Amniotic stem cell (primary cell): ENCODE measurements at places on chromosomes 13 and 19.

GRCh38 chr19:3986260-3987041, 1.2 kb upstream of the EEF2 start:
- DNase-seq = peak; percentile 70

GRCh38 chr13:113186061-113186900, 22.2 kb downstream of the PCID2 start:
- DNase-seq = no peak

DNA sequence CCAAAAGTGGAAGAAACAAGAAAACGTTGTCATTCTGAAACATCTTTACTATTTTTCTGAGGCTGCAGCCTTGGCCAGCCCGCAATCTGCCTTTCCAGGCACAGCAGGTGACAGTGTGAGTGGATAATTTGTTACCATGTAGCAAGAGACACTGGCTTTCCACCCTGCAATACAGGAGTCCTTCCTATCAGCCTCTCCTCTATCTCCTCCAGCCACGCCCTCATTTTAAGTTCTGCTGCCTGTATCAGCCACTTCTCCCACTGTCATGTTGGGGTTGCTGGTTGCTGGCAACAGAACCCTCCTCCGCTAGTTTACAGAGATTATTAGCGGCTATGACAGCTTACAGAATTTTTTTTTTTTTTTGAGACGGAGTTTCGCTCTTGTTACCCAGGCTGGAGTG, 7.7 kb upstream of the LGALS7 start:
- no peak for DNase-seq

- no peak for DNase-seq
These were observed 114.6 kb upstream of the VSTM2B start for GRCh38 chr19:29411113-29411581.

DNA sequence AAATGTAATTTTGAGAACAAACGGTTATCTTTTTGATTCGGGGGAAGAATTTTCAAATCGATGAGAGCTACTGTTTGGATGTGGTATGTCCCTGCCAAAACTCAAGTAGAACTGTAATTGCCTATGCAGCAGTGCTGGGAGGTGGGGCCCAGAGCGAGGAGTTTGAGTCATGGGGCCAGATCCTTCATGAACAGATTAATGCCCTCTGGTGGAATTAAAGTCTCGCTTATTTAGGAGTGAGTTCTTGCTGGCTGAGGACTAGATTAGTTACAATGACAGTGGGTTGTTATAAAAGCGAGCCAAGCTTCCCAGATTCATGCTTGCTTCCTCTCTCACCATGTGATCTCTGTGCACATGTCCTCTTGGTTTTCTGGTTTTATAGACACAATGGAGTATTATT, 11.8 kb upstream of the PRR20A start:
- no peak for DNase-seq

GRCh38 chr13:32056316-32056715, 24.7 kb downstream of the FRY start:
- DNase-seq = no peak

- no peak for DNase-seq
These were observed 8.8 kb upstream of the TNFSF9 start for GRCh38 chr19:6521718-6522646.

- DNase-seq = no peak
These were observed 76.2 kb upstream of the IRS2 start for GRCh38 chr13:109862627-109863026.

DNA sequence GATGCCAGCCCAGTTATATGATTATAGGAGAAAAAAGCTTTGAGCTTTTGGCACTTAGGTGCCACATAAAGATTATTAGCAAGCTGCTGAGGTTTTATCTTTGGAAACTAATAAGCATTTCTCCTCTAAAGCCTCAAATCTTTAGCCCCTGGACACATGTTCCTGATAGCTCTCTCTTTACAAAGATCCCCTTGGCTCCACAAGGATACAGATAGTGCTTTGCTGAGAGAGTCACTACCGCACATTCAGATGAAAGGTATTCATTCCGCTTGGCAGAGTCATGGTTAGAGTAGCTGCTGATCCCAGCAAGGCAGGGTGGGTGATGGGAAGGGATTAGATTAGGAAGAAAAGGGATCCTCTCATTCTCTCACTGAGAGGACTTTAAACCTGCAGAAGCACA, 28.2 kb upstream of the PSG7 start:
- peak; percentile 36 for DNase-seq

DNA sequence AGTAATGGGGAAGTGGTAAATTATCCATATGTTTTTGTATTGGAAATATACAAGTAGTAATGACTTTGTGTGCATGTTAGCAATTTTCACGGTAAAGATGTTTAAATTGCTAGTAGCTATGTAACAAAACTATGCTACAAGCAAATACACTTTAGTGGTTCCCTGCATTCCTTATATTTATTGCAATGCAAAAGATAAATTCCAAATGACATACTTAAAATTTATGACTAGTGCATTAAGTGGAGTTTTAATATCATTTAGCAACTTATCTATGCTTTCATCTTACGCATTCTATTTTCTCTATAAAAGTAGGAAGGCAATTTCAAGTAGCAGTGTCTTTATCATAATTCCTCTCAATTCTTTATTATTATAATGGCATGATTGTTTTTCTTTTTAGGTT, 482.8 kb downstream of the SLITRK5 start:
- DNase-seq = no peak

DNA sequence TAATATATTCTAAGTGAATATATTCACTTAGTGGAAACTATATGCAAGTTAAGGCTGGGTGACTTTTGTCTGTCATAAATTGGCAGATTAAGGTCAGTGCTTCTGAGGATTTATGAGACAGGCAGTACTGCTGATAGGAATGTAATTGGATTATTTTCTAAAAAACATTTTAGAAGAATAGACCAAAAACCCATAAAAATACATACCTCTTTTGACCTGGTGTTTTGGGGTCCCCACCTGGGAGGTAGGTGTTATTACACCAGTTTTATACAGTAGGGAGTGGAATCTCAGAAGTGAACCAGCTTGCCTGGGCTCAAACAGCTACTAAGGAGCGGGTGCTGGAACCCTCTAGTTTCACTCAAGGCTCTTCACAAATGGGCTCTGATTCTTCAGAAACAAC, 25.3 kb downstream of the COG3 start:
- no peak for DNase-seq

GRCh38 chr13:98147521-98147920, 4.6 kb downstream of the FARP1 start:
- DNase-seq = no peak

GRCh38 chr13:44537248-44537647, 38.9 kb downstream of the TSC22D1 start:
- DNase-seq = no peak

DNA sequence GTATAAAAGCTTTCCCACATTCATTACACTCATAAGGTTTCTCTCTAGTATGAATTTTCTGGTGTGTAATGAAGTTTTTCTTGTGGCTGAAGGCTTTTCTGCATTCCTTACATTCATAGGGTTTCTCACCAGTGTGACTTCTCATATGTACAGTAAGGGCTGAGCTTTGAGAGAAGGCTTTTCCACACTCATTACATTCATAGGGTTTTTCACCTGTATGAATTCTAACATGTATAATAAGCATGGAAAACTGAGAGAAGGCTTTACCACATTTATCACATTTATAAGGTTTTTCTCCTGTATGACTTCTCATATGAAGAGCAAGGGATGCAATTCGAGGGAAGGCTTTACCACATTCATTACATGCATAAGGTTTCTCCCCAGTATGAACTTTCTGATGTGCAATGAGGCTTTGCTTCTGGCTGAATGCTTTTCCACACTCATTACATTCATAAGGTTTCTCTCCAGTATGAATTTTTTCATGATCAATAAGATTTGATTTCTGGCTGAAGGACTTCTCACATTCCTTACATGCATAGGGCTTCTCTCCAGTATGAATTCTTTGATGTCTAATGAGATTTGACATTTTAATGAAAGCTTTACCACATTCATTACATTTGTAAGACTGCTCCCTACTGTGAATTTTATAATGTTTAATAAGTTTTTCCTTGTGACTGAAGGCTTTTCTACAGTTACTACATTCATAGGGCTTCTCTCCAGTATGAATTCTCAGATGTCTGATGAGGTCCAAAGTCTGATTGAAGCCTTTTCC, 42.6 kb downstream of the ZNF527 start:
- no peak for DNase-seq

DNA sequence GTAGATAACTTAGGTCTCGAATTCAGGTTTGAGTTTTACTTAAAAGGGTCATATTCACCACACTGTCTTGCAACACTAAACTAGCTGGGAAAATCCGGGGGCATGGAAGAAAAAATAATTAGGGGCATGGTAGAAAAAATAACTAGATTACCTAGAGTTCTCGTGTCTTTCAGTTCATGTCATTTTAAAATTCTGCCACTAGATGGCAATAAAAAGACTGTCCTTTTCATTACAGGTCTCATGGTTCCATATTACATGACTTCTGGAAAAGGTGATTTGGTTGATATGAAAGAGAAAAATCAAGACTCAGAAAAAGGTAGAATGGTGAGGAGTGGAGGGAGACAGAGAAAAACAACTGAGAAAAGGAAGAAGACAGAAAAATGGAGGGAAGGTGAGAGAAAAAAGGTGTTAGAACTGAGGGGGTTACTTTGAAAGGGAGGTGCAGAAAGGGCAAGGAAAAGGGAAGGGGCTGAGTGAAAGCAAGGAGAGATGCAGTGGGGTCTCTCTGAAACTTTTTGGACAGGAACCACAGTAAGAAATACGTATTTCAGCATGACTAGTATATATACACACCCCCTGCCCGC, 299.0 kb downstream of the KLF12 start:
- DNase-seq = no peak

GRCh38 chr13:106241974-106242953, 293.2 kb downstream of the EFNB2 start:
- DNase-seq = no peak

- no peak for DNase-seq
These were observed 36.7 kb upstream of the CD177 start for GRCh38 chr19:43316591-43317319.

GRCh38 chr13:109370496-109370895, 415.9 kb downstream of the IRS2 start:
- no peak for DNase-seq

GRCh38 chr19:35248310-35249145, at the start of gene LSR:
Gene LSR (plus strand): TSS chr19:35249002. CDS start chr19:35249023, 21 bp downstream.
- no peak for DNase-seq

- DNase-seq = no peak
These were observed 244.5 kb downstream of the EFNB2 start for GRCh38 chr13:106291006-106291405.

- DNase-seq = no peak
These were observed 90.2 kb downstream of the RAB20 start for GRCh38 chr13:110471156-110471832.

DNA sequence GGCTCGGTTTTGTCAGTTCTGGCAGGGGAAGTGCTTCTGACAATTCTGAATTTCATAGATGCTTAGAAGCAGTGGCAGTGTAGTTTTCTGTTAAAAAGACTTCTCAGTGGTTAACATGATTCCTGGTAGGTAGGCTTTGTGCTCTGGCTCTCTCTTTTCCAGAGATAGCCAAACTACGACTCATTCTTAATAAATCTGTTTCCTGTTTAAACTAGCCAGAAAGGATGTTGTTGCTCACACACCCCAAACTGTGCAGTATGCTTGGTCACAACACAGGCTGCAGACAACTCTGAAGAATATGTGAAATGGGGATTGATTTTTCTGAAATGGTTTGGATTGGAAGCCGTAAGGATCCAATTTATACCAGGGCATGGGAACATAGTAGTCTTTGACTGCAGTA, 711.5 kb downstream of the PCDH17 start:
- DNase-seq = no peak

DNA sequence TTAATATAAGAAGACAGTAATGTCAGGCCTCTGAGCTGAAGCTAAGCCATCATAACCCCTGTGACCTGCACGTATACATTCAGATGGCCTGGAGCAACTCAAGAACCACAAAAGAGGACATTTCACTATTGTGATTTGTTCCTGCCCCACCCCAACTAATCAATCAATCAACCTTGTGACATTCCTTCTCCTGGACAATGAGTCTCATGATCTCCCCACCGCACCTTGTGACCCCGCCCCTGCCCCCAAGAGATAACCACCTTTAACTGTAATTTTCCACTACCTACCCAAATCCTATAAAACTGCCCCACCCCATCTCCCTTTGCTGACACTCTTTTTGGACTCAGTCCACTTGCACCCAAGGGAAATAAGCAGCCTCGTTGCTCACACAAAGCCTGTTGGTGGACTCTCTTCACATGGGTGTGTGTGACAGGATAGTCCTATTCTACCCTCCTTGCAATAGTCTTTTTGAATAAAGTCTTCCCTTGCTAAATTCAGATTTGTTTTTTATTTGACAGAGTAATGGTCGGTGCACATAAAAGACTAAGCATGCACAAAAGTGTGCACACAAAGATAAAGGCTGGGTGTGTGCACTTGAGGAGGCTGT, 14.0 kb downstream of the CD70 start:
- DNase-seq = no peak

DNA sequence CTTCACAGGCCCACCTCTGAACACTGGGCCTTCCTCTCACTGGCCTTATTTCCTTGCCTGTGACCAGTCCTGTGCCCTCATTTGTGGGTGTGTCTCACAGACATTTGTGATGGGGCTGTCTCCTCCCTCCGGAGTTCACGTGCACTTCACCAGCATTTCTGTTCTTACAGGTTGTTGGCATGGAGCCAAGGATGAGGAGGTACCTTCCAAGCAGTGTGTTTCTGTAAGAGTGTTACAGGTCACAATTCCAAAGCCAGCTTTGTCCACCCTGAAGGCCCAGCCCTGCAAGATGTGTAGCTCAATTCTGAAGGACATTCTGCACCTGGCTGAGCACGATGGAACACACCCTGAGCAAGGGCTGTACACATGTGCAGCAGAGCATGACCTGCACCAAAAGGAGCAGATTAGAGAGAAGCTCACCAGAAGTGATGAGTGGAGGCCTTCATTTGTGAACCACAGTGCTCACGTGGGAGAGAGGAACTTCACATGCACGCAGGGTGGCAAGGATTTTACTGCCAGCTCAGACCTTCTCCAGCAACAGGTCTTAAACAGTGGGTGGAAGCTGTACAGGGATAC, 8.1 kb downstream of the ZNF749 start:
- DNase-seq = no peak
